ENCODE measurements at places on chromosomes 6 and 20. TPM values are rescaled to one million over a fixed set of nuclear protein-coding genes. Genes with fewer than 3 reads are reported as not detected.

GRCh38 chr6:42226161-42226611 lies 8.5 kb upstream of the MRPS10 start:
- no peak overlapping the region for H3K4me3 ChIP-seq
- H3K27ac ChIP-seq: no peak overlapping the region
- DNase-seq: no peak
- H3K36me3 ChIP-seq: no peaks in the 10 kb centered on the region

Gene SLCO4A1
- 12.8 TPM for total RNA-seq

Gene SLC4A11
- 0.64 TPM for total RNA-seq

Gene PBOV1
- not detected for total RNA-seq

GRCh38 chr6:30480536-30481156 lies 8.7 kb upstream of the HLA-E start:
- DNase-seq: no peak
- peaks cover 5% of the 10 kb centered on the region for H3K27me3 ChIP-seq
- no peaks in the 10 kb centered on the region for H3K4me1 ChIP-seq
- no peak overlapping the region for H3K27ac ChIP-seq
- no peaks in the 10 kb centered on the region for H3K36me3 ChIP-seq

Gene RAET1G
- not detected for total RNA-seq

- H3K27me3 ChIP-seq: peaks cover 4% of the 10 kb centered on the region
- H3K4me1 ChIP-seq: peaks cover 6% of the 10 kb centered on the region
- H3K4me3 ChIP-seq: no peak overlapping the region
- H3K36me3 ChIP-seq: no peaks in the 10 kb centered on the region
Observed at GRCh38 chr6:112040956-112041355, 12.9 kb upstream of the CCN6 start.

Gene KHDC1L
- not detected for total RNA-seq

DNA sequence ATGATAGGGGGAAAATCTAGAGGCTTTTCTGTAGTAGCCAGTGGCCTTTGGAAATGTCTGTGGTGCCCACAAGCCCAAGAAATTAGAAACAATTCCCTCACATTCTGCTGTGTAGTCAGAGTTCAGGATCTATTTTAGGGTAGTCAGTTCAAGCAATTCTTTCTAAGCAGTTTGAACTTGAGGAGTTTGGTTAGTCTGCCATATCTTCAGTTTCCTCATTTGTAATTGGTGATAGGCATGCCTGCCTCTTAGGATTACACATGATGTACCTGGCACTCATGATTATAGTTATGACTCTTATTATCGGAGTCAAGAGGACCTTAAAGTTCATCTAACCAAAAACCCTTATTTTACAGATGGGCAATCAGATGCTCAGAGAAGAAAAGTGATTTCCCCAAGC lies 21.2 kb upstream of the MEP1A start:
- H3K27me3 ChIP-seq: no peaks in the 10 kb centered on the region
- H3K4me1 ChIP-seq: peaks cover 13% of the 10 kb centered on the region
- no peak for DNase-seq
- H3K36me3 ChIP-seq: no peaks in the 10 kb centered on the region
- no peak overlapping the region for H3K4me3 ChIP-seq
- no peak overlapping the region for H3K27ac ChIP-seq

DNA sequence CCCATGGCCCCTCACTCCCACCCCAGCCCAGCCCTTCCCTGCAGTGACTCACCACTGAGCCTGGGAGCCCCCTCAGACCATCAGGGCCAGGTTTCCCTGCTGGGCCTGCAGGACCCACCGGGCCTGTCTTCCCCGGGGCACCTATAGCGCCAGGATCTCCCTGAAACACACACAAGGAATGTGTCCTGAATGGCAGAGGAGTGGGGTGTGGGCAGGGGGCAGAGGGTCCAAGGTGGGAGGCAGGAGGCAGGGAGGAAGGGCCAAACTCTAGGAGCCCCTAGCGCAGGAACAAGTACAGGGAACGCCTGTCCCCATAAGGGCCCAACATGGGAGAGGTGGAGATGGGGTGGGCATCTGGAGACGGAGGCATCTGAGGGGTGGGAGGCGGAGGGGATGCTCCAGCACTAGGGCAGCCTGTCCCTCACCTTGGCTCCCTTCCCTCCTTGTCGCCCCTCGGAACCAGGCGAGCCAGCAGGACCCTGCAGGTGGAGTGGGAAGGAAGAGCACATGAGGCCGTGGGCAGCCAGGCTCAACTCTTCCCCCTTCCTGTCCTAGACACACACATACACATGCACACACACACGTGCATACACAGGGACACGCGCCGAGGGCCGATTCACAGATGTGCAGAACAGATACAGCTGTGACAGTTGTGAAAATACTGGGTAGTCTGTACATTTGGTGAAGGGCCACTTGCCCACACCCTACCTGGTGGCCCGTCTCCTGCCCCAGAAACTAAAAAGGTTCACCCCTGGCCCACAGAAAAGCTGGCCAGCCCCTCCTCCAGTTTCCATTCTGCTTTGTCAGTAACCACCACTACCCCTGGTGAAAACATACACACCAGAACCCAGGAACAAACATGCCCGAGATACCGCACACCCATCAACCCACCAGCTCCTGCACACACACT lies 24.6 kb downstream of the COL11A2 start:
- DNase-seq: no peak
- no peak overlapping the region for H3K4me3 ChIP-seq
- no peak overlapping the region for H3K27ac ChIP-seq
- H3K27me3 ChIP-seq: no peaks in the 10 kb centered on the region
- H3K4me1 ChIP-seq: no peaks in the 10 kb centered on the region

DNA sequence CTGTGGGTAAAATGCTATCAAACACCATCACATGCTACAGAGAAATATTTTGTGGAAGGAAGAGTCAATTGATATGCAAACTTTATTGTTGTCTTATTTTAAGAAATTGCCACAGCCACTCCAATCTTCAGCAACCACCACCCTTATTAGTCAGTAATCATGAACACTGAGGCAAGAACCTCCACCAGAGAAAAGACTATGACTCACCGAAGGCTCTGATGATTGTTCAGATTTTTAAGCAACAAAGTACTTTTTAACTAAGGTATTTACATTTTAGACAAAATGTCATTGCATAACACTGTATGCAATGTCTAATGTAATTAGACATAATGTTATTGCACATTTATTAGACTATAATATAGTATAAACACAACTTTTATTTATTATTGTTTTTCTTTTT lies 26.2 kb upstream of the MMP24 start:
- DNase-seq: no peak
- no peaks in the 10 kb centered on the region for H3K4me1 ChIP-seq
- no peak overlapping the region for H3K4me3 ChIP-seq
- no peaks in the 10 kb centered on the region for H3K36me3 ChIP-seq
- no peaks in the 10 kb centered on the region for H3K27me3 ChIP-seq

DNA sequence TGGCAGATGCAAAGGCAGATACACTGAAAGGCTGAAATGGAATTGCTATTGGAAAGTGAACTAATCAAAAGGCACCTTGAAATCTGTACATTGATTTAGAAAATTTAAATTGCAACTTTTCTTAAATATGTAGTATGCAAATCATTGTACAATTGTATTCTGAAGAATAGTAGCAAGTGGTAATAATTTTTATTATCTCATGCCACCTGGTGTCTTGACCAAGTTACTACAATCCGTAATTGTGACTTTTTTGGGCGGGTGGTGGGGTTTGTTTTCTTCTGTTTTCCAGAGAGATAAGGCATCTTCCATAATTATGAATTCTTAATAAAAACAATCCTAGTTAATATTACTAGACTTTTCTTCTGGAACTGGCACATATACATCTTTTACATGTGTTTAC lies 12.5 kb upstream of the BCKDHB start:
- no peak overlapping the region for H3K4me3 ChIP-seq
- no peaks in the 10 kb centered on the region for H3K36me3 ChIP-seq
- H3K27me3 ChIP-seq: no peaks in the 10 kb centered on the region

All from psoas muscle (tissue), 8 donors.